ENCODE measurements at places on chromosomes 7 and 10.

DNA sequence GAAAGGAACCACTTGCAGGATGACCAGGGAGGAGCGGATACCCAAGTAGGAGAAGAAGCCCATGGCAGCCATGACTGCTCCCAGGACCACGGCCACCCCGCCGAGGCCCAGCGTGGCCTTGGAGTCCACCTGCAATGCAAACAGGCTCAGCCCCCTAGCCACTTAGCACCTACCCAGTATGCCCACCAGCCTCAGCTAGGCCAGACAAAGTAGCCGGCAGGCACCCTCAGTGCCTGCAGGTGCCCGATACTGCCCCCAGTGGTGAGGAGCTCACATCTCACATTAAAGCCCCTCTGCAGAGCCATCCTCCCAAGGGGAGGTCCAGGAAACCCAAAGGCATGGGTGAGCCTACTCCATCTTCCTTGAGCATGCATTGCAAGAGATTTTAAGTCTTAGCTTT is 6.6 kb downstream of the NPC1L1 start:
- DNase-seq: peak; percentile 67

- no peak for DNase-seq
Measured at GRCh38 chr10:129194181-129194870, 272.7 kb upstream of the MGMT start.

DNA sequence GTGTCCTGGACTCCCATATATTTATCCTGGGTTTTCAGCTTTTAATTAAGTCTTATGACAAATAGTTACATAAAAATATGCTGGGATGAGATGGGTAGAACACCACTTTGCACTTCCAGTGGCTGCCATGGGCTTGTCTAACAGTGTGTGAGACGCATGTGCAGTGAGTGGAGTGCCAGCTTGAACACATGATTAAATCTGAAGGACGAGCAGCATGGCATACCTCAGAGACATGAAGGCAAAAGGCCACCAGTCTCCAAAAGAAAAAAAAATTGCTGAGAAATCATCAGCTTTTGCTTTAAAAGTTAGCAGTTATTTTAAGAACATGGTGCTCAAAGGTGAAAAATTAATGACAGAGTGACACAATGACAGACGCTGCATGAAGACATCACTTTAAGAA is 139.0 kb upstream of the ADCY1 start:
- no peak for DNase-seq

GRCh38 chr7:131843898-131844331 is 287.5 kb upstream of the PODXL start:
- DNase-seq: no peak

DNA sequence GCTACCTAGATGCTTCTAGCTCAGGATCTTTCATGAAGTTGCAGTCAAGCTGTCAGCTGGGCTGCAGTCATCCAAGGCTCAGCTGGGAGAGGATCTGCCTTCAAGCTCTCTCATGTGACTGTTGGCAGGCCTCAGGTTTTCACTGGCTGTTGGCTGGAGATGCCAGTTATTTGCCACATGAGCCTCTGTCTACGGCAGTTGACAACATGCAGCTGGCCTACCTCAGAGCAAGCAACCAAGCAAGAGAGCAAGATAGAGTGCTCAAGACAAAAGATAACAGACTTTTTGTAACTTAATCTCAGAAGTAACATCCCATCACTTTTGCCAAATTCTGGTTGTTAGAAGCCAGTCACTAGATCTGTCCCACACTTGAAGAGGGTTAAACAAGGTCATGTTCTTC is 125.8 kb downstream of the TPST1 start:
- DNase-seq: peak; percentile 89

- DNase-seq: no peak
Measured at GRCh38 chr10:124736491-124737136, 7.6 kb downstream of the FAM53B start.

DNA sequence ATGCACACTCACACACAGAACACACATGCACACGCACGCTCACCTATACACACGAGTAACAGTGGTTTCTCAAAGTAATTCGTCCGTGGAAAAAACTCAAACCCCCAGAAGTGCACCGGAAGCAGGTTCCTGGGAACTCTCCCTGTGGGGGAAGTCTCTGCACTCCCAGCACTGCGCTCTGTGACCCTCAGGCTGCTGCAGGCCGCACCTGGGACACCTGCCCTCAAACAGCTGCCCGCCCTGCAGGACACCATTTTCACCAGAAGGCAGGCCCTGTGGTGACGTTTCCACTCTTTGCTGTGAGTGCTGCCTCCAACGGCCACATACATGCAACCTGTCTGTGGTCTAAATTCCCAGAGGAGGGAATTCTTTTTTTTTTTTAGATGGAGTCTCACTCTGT is 21.3 kb downstream of the YKT6 start:
- no peak for DNase-seq

GRCh38 chr10:124993736-124994451 is 52.0 kb downstream of the ZRANB1 start:
- DNase-seq: no peak

DNA sequence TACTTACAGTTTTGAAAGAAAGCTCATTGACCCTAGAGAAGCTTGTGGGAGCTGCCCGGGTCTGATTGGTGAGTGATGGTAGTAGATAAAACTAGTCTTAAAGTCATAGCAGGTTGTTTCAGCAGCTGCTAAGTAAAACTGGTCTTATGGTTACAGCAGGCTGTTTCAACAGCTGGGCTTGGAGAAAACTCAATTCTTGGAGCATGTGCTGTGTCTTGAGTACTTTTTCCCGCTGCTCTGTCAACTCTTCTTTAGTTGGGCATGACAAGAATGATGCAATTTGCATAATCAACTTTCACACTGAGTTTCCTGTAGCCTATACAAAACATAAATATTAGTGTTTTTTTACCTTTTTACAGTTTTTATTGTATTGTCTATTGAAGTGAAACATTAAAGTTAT is 707.9 kb downstream of the AUTS2 start:
- DNase-seq: no peak

- DNase-seq: no peak
Measured at GRCh38 chr7:48551652-48552051, 372.7 kb upstream of the CDC14C start.

GRCh38 chr10:69576334-69577011 is 3.3 kb upstream of the NEUROG3 start:
- no peak for DNase-seq

- no peak for DNase-seq
Measured at GRCh38 chr7:25859412-25860274, 292.4 kb upstream of the NFE2L3 start.

DNA sequence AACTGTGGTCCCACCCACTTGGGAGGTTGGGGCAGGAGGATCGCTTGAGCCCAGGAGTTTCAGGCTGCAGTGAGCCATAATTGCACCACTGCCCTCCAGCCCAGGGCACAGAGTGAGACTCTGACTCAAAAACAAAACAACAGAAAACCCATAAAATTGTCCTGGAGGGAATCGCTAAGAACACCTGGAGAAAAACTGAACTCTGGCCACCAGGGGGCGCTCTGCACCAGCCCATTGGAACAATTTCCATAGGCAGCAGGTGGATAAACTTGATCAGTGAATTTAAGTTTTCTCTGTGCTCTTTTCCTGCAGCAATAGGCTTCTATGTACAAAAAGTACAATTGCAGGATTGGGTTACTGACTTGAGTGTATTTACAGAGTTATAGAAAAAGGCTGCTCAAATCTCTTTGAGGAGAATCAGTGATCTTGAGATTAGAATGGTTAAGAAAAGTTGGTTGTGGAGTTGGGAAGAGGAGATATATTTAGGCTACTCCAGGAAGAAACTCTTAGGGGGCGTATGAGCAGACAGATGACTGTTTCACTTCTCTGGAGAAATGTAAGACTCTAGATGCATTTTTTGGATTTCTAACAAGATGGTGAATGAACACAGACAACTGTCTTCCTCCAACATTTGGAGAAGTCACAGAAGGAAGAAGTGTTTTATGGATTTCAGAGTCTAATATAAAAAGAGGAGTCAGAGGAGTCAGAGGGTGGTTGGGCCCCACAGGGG is 274.9 kb upstream of the GALNT17 start:
- peak; percentile 54 for DNase-seq

GRCh38 chr7:152336754-152337368 is 98.9 kb downstream of the KMT2C start:
- DNase-seq: peak; percentile 57

DNA sequence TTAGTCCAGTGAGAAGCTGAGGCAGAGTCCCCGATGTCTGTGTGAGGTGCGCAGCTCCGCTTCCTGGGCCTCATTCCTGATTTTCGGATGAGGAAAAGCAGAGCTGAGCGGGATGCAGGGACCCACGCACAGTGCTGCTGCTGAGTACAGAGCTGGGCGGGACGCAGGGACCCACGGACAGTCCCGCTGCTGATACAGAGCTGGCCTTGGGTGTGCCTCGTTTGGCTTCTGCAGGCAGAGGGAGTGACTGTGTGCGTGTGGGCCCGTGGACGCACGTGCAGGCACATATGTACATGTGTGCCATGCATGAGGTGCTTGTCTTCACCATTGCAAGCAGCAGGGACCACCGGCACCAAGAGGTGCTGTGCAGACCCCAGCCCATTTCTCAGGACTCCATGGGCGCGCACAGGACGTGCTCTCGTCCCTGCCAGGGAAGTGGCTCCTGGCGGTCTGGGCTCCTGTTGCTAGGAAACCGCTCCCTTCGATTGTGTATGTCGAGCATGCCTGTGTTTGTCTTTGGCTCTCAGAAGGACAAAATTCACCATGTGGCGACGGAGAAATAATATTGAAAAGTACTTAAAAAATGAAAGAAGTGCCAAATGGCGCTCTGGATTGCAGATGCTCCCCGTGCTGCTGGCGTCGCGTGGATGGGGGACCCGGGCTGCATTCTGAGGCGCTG is 303.8 kb upstream of the MKI67 start:
- no peak for DNase-seq

- no peak for DNase-seq
Measured at GRCh38 chr10:75335983-75336382, 65.6 kb downstream of the ZNF503 start.

GRCh38 chr10:79329529-79329928 is 17.7 kb upstream of the PPIF start:
- no peak for DNase-seq

DNA sequence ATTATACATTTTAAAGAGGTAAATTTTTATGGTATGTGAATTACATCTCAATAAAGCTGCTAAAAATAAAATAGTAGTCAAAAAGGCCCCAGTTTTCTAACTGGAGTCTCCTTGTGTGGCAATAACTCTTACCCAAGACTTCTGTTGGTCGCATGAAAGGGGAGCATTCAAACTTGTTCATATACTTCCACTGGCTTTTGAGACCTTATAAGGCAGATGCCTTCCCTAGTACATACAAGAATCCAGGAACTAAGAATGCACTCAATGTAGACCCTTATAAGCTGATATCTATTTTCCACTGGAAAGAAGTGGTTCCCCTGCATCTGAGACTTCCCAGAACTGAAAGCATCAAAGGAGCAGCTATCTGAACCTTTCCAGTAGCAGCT is 13.0 kb downstream of the BCAP29 start:
- DNase-seq: no peak

DNA sequence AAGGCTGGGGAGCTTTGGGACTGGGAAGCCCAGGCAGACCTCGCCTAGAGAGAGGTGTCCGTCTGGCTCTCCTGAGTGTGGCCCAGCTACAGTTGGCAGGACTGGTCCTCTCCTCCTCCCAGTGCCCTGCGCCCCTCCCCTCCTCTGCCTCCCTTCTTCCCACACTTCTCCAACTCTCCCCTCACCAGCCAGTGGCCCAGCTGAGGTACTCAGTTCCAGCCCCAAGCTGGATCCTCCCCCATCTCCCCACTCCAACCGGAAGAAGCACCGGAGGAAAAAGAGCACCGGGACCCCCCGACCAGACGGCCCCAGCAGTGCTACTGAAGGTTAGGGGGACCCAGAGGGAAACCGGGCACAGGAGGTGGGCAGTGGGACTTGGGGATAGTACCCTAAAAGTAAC is 27.7 kb downstream of the GBX1 start:
- DNase-seq: no peak

GRCh38 chr10:123869020-123869414 is 22.6 kb downstream of the CPXM2 start:
- DNase-seq: no peak

DNA sequence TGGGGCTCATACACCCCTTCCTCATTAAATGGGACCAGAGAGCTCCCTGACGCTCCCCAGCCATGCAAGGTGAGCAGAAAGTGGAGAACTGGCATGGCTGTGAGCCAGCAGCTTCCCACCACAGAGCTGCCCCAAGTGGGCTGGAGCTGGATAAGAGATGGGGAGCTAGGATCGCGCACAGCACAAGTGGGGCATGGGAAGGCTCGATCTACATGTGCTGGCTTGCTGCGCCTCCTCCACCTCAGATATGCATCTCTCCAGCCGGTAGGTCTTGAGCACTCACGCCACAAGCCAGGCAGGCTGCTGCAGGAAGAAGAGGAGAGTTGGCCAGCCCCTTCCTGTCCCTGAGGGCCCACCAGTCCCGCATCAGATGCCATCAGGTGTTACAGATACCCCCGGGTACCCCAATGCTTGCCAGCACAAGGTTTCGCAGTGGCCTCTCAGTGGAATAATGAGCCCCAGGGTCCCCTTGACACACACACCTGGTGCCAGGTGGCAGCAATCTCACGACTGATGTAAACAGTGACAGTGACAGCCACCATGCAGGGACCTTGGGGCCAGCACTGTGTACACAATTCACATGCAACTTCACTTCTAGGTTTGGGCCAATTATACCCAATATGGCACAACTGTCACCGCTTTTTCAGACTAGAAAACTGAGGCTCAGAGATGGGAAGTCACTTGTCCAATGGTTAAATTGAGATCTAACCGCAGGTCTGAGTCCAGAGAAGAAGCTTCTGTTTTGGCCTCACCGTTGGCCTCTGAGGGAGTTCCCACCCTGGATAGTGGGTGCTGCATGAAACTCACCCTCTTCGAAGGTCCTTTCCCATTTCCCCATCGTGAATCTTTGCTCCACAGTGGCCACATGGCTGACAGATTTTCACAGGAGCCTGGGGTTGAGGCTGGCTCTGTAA is 79.3 kb downstream of the OAT start:
- peak; percentile 31 for DNase-seq

GRCh38 chr10:96370584-96371157 is 11.9 kb upstream of the OPALIN start:
- peak; percentile 53 for DNase-seq

- DNase-seq: no peak
Measured at GRCh38 chr7:37765872-37766525, 82.4 kb upstream of the NME8 start.
